Ascending aorta (tissue), 2 donors: ENCODE measurements at places on chromosomes 5 and 9. TPM values are rescaled to one million over a fixed set of nuclear protein-coding genes. Genes with fewer than 3 reads are reported as not detected.

DNA sequence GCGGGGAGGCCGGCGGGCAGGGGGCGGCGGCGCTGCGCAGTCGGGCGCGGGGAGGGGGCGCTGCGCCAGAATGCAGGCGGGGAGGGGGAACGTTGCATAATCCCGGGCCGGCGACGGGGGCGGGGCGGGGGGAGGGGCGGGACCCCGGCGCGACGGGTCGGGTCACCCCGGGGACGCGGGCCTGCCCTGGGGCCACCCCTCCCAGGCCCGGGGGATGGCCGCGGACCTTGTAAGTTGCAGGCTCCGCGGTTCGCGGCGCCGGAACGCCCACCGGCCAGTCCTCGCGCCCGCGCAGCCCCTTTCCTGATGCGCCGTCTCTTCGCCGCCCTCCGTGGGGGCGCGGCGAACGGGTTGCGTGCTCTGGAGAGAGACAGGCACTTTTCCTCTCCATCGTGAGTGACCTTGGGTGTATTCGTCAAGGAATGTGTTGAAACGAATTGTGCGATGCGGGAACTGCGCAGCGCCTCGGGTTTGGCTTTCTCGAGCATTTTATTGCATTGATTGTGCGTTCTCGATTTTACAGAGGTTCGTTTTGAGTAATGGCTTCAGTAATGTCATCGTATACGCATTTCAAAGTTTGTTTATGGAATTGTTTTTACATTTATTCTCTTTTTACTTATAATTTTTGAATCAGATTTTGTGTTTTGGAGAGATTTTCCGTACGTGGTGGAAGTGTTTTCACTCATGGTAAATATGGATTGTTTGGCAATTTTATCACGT lies 802 bp downstream of the SPIN1 start:
- peak; percentile 70 for DNase-seq
- H3K36me3 ChIP-seq = no peaks in the 10 kb centered on the region

GRCh38 chr5:89847743-89848142 lies 561.8 kb downstream of the CETN3 start:
- no peak overlapping the region for H3K4me3 ChIP-seq
- no peak for DNase-seq
- H3K27me3 ChIP-seq = no peaks in the 10 kb centered on the region
- H3K36me3 ChIP-seq = no peaks in the 10 kb centered on the region

DNA sequence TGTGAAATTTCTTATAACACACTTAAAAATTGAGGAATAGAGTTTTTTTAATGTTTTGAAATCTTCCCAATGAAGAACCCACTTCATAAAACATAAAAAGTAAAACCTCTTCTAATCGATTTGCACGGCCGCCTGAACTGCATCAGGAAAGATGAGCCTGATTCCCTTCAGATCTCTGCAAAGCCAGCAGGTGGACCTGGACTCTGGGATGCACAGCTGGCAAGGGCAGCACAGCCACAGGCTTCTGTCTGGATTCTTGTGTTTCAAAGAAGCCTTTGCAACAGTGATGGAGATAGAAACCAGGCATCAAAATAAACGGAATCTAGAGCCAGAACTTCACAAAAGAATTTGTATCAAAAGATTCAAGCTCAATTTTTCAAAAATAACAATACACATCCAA lies 36.0 kb upstream of the SPATA31C2 start:
- no peak overlapping the region for H3K4me3 ChIP-seq
- no peak overlapping the region for H3K27ac ChIP-seq
- H3K36me3 ChIP-seq = no peaks in the 10 kb centered on the region
- DNase-seq = no peak
- H3K27me3 ChIP-seq = no peaks in the 10 kb centered on the region
- no peaks in the 10 kb centered on the region for H3K4me1 ChIP-seq

- H3K36me3 ChIP-seq = no peaks in the 10 kb centered on the region
- H3K4me3 ChIP-seq = no peak overlapping the region
- H3K4me1 ChIP-seq = no peaks in the 10 kb centered on the region
- no peak for DNase-seq
- no peaks in the 10 kb centered on the region for H3K27me3 ChIP-seq
Measured at GRCh38 chr5:2519153-2519552, 232.3 kb downstream of the IRX2 start.

Gene IL4
- total RNA-seq = not detected

Gene KCNIP1
- not detected for total RNA-seq

DNA sequence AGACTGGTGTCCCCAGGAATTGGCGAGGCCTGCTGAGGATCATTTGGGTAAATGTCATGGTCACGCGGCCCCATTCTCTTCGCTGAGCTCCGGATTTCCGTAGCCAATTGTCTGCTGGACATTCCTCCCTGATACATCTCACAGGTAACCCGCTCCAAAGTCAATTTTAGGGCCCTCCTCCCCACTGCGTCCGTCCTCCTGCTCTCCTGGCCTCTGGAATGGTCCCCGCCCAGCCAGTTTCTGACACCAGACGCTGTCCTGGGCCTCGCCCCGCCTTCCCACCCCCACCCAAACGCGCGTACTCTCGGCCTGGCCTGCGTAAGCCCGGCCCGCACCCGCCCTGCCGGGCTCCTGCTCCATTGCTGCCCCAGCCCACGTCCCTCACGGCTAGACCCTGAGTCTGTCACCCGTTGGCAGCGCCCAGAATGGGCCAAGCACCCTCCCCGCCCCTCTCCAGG lies 202.0 kb downstream of the AUH start:
- H3K4me3 ChIP-seq = peak overlapping the region; percentile 53
- no peak overlapping the region for H3K27ac ChIP-seq
- no peaks in the 10 kb centered on the region for H3K36me3 ChIP-seq
- no peaks in the 10 kb centered on the region for H3K27me3 ChIP-seq
- peaks cover 7% of the 10 kb centered on the region for H3K4me1 ChIP-seq

Gene ALG2
- total RNA-seq = 17.1 TPM
